Motor neuron (in vitro differentiated cells): ENCODE measurements at places on chromosomes 16 and 17. TPM values are rescaled to one million over a fixed set of nuclear protein-coding genes. Genes with fewer than 3 reads are reported as not detected.

Gene TMEM235
- 0.32 TPM in 1 of 2 replicates, not detected in the other for total RNA-seq

Gene KIF19
- total RNA-seq = 0.50 and 0.78 TPM in 2 replicates

Gene TMEM88
- total RNA-seq = 15.3 and 18.5 TPM in 2 replicates

Gene FBXW10
- 0.08 and 0.09 TPM in 2 replicates for total RNA-seq

Gene RNF222
- total RNA-seq = 0.14 and 0.31 TPM in 2 replicates

Gene FBXL16
- 5.3 TPM in 2 replicates for total RNA-seq
